Spinal cord (tissue), 10 donors: ENCODE measurements at places on chromosomes 6 and 20.

DNA sequence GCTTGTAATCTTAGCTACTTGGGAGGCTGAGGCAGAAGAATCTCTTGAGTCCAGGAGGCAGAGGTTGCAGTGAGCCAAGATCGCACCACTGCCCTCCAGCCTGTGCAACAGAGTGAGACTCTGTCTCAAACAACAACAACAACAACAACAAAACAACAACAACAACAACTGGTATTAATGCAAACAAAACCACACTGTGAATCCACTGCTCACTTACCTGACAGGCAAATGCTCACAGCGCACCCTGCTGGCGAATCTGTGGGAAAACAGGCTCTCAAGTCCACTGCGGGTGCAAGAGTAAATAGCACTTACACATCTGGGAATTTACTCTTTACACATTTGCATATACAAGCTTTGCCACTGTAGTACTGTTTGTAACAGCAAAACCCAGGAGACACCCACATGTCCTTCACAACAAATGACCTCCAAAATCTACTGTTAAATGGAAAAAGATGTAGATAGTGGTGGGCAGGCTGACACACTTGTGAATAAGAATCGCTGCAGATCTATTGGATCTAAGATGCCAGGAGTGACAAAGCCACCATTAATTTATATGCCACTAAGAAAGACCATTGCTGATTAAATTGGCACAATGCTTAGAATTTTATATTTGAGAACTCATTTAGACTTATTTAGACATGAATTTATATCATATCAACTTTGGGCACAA lies 29.3 kb downstream of the NSFL1C start:
- peak; percentile 83 for DNase-seq

DNA sequence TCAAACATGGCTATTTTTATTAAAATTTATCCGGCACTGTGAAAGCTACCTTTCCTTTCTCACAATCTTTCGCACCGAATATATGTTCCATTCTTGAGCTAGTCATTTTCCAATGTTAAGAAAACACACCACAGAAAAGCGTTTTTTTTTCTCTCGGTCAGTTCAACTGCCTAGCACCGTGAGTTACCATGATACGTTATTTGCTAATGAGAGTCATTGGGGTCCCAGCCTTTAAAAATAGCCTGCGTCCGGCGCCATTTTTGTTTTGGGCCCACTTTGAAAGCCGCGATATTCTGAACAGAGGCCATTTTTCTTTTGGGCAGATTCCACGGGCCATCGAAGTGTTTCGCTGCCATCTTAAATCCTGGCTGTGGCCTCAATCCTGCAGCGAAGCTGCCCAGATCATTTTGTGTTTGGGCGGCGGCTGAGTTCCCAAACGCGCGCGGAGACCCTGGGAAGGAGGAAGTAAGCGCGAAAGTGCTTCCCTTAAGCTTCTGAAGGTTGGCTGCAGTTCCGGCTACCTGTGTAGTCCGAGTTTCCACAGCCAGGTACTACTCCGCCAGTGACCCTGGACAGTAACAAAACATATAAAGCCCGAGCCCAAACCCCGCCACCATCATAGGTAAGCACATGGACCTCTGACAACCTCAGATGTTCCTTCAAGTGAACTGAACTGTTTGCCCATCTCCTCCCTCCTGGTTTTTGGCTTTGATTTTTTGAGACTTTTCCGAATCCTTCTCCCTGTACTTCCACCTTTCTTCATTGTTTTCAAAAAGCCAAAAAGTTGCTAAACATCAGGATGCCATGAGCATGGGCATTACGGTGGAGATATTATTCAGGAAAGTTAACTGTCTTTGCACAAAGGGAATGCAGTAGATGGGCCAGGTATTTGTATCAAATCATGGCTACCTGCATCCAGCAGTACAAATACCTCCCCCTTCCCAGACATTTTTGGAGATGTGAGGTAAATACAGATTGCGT lies at the start of gene SLX4IP:
Gene SLX4IP (plus strand): TSS at position 474 of the 981 bp plus-strand sequence. CDS start 22,900 bp downstream, outside the sequence.
- DNase-seq: peak; percentile 92

DNA sequence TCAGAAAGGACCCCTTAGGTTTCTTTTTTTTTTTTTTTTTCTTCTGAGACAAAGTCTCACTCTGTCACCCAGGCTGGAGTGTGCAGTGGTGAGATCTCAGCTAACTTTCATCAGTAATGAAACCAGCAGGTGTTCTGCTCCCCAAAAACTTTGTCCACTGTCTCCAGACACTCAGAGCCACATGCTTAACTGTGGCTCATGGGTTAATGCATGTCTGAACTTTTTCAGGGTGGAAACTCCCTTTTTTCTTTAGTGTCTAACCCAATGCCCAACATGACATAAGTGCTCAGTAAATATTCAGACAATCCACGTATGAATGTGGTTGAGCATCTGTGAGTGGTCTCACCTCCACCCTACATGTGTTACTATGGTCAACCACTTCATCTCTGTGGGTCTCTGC lies 45.4 kb downstream of the MYB start:
- no peak for DNase-seq

- DNase-seq: peak; percentile 40
These were observed 1.6 kb upstream of the ATXN1 start for GRCh38 chr6:16762550-16763477.

DNA sequence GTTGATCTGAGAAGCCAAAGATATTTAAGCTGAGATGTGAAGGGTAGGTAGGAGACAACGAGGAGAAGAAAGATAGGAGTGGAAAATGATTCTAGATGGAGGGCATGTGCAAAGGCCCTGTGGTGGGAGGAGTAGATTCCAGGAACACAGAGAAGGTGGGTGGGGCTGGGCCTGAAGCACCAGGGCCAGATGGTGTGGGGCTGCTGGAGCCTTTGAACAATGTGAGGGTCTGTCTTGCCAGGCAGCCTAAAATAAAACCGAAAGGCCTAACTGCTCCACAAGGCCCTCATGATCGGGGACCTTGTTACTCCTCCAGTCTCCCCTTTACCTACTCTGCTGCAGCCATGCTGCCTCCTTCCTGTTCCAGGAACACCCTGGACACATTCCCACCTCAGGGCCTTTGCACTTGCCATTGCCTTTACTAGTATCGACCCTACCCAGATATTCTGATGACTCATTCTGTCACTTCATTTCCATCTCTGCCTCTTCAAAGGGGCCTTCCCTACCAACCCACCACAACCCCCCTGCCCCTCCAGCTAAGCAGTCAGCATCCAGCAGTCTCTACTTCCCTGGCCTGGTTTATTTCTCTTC lies 20.0 kb downstream of the FAM110A start:
- no peak for DNase-seq

GRCh38 chr6:131635384-131636340 lies 1.4 kb upstream of the ENPP3 start:
- no peak for DNase-seq
